ENCODE measurements at places on chromosomes 2 and 18.

GRCh38 chr2:74516650-74517049, 2.4 kb downstream of the TLX2 start:
- no peak for DNase-seq

- no peak for DNase-seq
Observed at GRCh38 chr2:140473851-140474250, 1657.0 kb downstream of the LRP1B start.

DNA sequence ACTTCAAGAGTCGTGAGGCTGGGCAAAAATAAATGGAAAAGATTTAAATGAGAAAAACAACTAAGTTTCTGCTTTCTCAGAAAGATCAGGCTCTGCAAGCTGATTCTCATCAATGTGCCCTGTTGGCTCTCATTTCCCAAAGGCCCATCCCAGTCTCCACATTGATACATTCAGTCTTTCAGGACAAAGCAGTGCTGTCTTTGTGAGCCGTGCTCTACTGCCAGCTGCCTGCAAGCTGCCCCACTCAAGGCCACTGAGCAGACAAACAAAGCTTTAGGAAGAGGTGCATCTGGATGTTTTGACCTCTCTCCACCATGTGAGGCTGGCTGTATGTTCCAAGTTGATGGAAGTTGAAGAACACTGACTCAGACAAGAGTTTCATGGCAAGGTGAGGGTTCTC, 48.8 kb downstream of the FSHR start:
- DNase-seq: no peak

- DNase-seq: no peak
Observed at GRCh38 chr2:128789776-128790455, 471.2 kb upstream of the HS6ST1 start.

DNA sequence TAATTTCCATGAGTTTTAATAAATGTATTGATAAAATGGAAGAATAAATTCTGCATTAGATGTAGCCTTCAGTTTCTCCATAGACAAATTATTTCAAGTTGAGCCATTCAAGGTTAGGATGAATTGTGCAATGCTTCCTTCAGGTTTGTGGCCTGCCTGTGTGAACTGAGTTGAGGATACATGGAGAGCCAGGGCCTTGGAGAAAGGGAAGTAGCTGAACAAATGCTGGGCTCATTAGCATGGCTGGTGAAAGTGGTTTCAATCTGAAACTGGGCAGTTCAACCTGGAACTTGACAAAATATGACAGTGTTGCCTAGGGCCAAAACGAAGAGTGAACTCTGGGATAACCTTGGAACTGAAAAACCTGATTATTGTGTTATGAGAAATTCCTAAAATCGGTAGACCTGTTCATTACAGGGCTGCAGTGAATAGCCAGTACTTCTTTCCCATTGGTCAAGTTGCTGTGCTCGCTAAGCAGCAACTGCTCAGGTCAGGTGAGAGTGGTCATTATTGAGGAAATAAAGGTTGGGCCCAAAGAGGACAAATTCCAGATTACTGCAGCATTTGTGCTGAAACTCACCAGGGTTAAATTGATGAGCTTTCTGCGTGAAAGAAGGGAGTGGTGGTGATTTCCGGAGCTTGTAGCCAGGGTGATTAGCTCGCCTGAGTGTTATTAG, 12.7 kb downstream of the INPP1 start:
- no peak for DNase-seq

DNA sequence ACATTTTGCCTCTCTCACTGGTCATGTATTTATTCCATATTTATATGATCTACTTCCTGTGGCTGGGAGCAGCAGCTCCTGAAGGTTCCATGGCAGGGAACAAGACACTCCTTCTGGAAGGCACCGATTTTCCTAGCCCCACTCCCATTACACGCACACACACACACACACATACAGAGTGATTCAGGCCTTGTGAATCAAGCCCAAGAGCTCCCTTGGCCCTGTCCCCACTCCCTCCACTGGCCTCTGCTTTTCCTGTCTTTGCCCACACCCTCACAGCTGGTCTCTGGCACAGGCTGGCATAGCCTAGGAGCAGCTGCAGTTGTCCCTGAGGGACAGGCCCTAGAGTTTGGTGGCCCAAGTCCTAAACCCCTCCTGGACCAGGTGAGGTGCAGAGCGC, 201.7 kb downstream of the NAPG start:
- DNase-seq: peak; percentile 37

DNA sequence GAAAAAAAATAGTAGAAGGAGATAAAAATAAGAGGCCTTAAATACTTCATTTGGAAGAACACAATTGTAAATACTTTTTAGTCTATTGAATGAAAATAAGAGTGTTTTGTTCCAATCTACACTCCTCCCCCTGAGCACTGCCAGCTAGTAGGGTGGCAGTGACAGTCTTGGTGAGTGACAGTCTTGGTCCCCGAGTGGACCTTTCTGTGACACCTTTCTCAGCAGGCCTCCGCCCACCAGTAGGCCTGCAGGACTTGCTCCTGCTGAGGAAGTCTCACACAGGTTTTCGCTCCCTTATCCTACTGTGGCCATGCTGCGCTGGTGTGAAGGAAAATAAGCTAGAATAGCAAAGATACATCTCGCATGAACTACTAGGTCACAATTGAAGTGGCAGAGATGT, 666.8 kb downstream of the NR4A2 start:
- DNase-seq: no peak

- DNase-seq: no peak
Observed at GRCh38 chr2:88733155-88733902, 41.9 kb downstream of the RPIA start.
